ENCODE measurements at places on chromosomes 12 and 14. TPM values are rescaled to one million over a fixed set of nuclear protein-coding genes. Genes with fewer than 3 reads are reported as not detected.

The TCL1B gene
- not detected for total RNA-seq

The CCDC197 gene
- not detected for total RNA-seq

The LTBP2 gene
- 0.05 TPM for total RNA-seq

The ETFBKMT gene
- total RNA-seq = 0.99 TPM

The PMEL gene
- 0.65 TPM for total RNA-seq

The GPR84 gene
- total RNA-seq = not detected

The ASCL1 gene
- not detected for total RNA-seq

The A2M gene
- total RNA-seq = not detected

The PPFIA2 gene
- total RNA-seq = not detected

The SCN8A gene
- total RNA-seq = 0.78 TPM

The CELA1 gene
- total RNA-seq = 0.29 TPM

DNA sequence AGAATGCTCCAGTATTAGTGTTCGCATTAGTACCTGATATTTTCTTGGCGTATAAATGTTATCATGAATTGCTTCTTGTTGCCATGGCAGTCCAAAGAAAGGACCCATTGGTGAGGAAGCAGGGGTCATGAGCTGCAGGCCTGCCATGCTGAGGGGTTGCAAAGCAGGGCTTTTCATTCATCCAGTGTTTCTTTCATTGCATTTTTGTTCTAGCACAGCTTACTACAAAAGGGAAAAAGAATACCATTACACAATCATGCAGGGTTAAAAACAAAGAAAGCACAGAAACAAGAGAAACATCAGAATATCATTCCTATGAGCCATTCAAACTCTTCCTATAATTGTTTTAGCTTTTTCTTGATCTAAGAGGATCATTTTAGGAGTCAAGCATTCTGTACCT, 24.0 kb downstream of the DICER1 start:
- no peak for DNase-seq

- no peak for DNase-seq
Observed at GRCh38 chr12:30835216-30835615, 80.5 kb upstream of the CAPRIN2 start.

DNA sequence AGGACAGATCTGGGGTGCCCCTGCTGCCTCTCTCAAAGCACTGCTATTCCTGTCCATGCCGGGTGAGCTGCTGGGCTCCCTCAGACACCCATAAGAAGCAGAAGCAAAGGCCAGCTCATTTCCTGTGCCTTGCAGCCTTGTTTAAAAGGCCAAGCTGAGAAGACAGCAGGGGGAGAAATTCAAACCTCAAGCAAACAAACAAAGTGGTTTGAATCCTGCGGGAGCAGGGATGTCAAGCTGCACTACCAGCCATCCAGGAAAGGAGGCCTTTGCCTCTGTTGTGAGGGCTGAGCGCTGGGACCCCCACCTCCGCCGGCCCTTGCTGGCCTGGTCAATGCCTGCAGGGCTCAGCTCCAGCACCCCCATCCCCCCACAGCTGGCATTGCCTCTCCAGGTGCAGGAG, 176.5 kb downstream of the PIWIL1 start:
- DNase-seq = no peak

DNA sequence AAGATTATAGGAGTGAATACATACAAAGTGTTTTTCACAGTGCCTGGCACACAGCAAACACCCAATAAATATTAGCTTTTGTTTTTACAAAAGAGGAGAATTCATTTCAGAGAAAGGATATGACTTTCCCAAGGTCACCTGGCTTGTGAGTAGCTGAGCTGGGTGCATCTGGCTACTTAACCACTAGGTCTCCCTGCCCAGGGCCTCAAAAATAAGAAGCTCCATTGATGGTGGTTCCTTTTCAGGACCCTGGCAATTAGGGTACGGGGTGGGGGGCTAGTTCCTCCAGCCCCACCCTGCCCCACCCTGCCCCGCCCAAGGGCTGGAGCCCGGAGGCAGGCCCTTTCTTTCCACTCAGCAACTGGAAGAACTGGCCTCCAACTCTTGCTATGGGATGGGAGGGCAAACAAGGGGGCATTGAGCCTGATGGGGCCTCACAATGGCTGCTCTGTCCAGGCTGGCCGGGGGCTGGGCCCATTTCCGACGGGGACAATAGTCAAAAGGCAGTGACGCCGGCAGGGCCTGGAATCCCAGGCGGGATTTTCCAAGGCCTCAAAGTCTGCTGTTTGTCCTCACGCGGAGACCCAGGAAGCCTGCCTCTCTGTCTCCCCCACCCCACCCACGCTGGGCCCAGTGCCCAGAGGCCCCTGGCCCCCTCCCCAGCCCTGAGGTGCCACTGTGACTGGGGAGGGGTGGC, 8.2 kb upstream of the ATG101 start:
- no peak for DNase-seq

- no peak for DNase-seq
Observed at GRCh38 chr14:70619708-70620107, 19.3 kb upstream of the MED6 start.

GRCh38 chr14:33477797-33478196, 473.1 kb downstream of the EGLN3 start:
- no peak for DNase-seq

- DNase-seq = peak; percentile 4
Observed at GRCh38 chr12:67388331-67389138, 119.4 kb downstream of the CAND1 start.

- DNase-seq = no peak
Observed at GRCh38 chr12:114689075-114689994, 5.4 kb upstream of the TBX3 start.

DNA sequence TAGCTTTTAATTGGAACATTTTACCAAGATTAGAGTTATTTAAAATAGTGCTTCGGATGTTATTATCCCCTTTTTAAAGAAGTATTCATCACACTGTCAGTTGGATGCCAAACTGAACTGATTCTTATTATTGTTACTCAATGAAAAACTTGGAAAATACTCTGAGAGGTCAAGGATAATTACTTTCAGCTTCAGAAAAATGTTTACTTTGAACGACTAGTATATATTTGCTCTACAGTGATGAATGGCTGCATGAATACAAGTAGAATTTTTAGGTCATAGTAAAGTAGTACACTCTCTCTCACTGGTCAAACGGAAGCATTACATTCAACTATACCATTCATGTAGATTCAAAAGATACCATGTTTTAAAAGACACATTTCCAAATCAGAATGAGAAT, 269.2 kb downstream of the CCDC91 start:
- no peak for DNase-seq

GRCh38 chr12:41981013-41981412, 163.7 kb downstream of the GXYLT1 start:
- no peak for DNase-seq

- no peak for DNase-seq
Observed at GRCh38 chr14:90740081-90740480, 76.1 kb downstream of the TTC7B start.

- DNase-seq = peak; percentile 24
Observed at GRCh38 chr14:103716091-103716801, 636 bp downstream of the ZFYVE21 start.

DNA sequence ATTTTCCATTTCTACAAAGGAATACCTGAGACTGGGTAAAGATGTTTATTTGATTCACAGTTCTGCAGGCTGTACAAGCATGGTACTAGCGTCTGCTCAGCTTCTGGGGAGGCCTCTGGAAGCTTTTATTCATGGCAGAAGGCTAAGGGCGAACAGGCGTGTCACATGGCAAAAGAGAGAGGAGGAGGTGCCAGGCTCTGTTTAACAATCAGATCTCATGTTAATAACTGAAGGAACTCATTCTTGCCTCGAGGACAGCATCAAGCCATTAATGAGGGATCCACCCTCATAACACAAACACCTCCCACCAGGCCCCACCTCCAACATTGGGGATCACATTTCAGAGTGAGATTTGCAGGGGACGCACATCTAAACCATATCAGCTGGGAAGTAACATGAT, 36.0 kb downstream of the PRB3 start:
- no peak for DNase-seq

GRCh38 chr14:102988054-102988453, 65.6 kb downstream of the AMN start:
- no peak for DNase-seq

GRCh38 chr14:104142136-104142945, 4.0 kb downstream of the KIF26A start:
- DNase-seq = no peak

DNA sequence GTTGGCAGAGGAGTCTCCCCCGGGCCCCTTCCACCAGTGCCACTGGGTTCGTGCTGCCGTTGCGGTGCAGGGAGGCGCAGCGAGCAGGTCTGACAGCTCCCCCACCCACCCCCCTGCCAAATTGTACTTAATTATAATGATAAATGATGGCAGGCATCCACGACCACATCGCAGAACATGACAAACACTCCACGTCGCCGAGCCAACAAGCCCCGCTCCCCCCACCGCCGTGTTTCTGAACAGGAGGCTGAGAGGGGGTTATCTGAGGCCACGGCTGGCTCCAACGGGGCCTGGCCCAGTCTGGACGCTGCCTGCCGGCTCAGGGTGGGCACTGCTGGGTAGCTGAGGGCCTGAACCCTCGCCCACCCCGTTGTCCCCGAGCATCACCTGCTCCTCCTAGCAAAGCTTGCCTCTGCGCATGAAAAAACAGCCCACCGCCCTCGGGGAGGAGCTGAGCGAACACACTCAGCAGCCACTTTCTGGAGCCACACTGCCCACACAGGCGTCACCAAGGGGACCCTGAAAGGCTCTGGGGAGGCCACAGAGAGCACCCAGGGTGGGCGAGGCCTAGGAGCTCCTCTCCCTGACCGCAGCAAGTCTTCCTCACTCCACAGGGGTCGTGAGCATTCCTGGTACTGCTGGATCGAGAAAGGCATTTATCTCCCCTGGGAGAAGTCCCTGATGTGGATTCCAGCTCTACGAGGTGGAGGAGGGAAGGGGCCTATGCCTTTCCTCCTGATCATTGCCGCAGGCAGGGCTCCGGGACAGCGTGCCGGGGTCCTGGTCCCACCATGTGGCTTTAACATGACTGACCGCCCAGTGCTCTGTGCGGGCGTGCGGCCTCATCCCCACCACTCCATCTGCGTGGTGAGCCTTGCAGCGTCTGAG, 35.4 kb upstream of the DIO3 start:
- DNase-seq = no peak

GRCh38 chr12:129552996-129553750, 350.7 kb downstream of the TMEM132D start:
- DNase-seq = no peak

DNA sequence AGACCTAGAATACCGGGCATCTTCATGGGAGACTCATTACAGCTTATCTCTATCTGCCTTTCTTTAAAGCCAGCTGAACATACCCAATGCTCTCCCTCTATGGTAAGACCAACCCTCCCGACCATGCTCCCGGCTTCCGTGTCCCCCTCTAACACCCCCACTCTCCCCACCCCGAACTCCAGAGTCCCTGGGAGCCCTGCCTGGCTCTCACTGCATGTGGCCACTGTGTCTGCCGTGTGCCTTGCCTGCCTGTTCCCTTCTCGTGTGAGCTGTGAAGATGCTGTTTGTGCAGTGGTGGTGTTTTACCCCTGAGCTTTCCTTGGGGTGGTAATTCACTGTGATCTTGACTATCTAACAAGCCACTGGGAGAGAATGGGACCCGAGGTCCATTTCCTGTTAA, 146.4 kb upstream of the FKBP4 start:
- no peak for DNase-seq

GRCh38 chr14:75711796-75712211, 50.8 kb downstream of the TTLL5 start:
- DNase-seq = peak; percentile 3
